Stimulated activated CD8-positive, alpha-beta memory T cell treated with anti-CD3 and anti-CD28 coated beads, Interleukin-7, amount 100 ng/mL, for 1 hour (primary cell): ENCODE measurements at places on chromosomes 4 and X.

DNA sequence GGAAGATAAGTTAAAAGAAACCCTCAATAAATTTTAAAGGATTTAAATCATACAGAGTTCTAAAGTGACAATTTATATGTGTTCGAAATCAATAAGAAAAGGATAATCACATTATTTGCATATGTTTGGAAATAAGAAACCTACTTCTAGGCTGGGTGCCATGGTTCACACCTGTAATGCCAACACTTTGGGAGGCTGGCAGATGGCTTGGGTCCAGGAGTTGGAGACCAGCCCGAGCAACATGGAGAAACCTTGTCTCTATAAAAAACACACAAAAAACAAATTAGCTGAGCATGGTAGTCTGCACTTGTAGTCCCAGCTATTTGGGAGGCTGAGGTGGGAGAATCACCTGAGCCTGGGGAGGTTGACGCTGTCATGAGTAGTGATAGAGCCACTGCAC is 8.1 kb upstream of the SAP30 start:
- DNase-seq, result no peak

DNA sequence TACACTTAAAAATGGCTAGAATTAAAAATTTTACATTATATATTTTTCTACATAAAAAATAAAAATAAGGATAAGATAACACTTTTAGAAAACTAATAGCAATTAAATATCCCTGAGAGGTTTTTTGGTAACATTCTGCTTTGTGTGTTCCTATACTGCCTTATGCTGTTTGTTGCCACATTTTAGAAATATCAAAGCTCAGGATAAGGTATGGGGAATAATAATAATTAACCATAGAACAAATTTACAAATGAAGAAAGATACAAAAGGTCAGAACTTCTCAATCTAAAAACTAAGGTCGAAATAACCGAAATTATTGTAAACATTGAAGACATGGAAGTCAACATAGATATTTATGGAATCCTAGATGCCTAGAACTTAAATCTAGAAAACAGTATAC is 71.4 kb downstream of the COX7B2 start:
- DNase-seq, result no peak

- DNase-seq, result no peak
These were observed 22.5 kb downstream of the MID1 start for GRCh38 chrX:10597871-10598270.

GRCh38 chr4:10762561-10762960 is 78.0 kb upstream of the CLNK start:
- no peak for DNase-seq

- no peak for DNase-seq
These were observed 12.4 kb upstream of the ZCCHC13 start for GRCh38 chrX:74291577-74291963.

DNA sequence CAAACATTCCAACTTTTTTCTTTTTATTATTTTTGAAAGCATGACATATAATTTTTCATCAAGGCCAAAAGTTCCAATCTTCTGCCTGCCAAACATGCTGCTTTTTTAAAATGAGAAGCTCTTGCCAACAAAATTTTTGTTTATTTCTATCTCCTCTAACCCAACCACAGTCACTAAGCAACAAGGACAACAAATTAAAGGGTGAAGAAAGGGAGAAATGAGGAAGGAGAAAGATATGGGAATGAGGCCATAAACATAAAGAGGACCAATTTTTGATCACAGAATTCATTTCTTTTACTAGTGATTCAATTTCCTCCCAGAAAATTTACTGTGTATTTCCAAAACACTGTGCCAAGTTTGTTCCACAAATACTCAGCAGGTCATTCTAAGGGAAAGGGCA is 537.0 kb upstream of the DIAPH2 start:
- no peak for DNase-seq

- no peak for DNase-seq
These were observed 58.5 kb downstream of the NCAPG start for GRCh38 chr4:17869327-17869726.

DNA sequence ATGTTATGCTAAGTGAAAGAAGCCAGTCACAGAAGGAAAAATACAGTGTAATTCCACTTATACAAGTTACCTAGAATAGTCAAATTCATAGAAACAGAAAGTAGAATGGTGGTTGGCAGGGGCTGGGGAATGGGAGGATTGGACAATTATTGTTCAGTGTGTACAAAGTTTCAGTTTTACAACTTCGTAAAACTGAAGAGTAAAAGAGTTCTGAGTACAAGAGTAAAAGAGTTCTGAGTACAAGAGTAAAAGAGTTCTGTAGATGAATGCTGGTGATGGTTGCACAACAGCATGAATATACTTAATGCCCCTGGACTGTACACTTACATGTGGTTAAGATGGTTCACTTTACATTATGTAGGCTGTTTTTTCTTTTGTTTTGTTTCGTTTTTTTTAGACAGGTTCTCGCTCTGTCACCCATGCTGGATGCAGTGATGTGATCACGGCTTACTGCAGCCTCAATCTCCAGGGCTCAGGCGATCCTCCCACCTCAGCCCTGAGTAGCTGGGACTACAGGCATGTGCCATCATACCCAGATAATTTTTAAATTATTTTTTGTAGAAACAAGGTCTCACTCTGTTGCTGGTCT is 230.9 kb downstream of the SOWAHB start:
- DNase-seq, result no peak

GRCh38 chrX:91257388-91257787 is 177.3 kb upstream of the PABPC5 start:
- no peak for DNase-seq

DNA sequence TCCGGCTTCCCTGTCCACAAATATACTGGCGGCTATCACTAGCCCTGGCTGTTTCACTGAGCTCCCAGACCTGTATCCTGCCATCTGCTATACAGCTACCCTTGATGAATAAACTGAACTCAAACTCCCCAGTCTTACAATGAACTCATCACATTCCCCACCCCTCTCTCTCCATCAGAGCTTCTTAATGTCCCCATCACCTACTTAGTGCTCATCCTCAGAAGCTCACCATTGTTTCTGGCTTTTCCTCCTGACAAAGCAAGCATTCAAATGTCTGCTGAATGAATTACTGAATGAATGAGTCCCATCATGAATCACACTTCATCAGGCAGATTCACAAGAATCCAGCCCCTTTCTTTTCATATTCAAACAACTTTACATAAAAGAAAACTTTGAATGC is 5.7 kb upstream of the DGAT2L6 start:
- no peak for DNase-seq

- no peak for DNase-seq
These were observed 26.4 kb upstream of the PNMA3 start for GRCh38 chrX:153029875-153030274.

- DNase-seq, result no peak
These were observed 130.1 kb upstream of the TECRL start for GRCh38 chr4:64539234-64539849.

GRCh38 chr4:7608046-7608445 is 173.3 kb upstream of the PSAPL1 start:
- DNase-seq, result no peak

GRCh38 chr4:67765401-67765800 is 11.2 kb upstream of the GNRHR start:
- no peak for DNase-seq

DNA sequence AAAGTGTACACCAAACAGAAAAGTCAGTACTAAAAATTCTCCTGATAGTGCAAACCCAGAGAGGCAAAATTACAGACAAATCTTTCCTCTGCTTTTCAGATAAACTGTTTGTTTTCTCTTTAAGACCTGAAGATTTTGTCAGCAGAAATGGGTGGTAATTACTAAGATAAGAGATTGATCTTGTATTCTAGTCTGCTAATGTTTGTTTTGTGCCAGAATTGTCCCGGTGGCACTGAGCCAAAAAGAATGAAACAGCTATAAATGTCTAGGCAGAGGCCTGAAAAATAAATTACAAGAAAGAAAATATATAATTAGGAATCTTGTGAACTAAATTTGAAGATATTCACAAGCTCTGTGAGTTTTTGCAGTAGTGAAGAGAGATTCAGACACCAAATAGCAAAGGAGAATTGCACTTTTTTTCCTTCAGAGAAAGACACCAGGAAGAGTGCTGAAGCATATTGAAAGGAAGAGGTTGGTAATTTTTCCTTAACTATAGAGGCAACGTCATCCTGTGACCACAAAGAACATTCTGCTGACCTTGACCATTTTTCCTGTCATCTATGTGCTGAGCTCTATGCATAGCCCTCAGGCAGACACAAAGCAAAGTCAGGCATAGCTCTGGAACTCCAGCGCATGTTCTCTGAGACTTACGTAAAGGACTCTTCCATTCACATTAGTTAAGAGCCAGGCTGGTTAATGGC is 314.5 kb upstream of the RASGEF1B start:
- DNase-seq, result no peak

GRCh38 chr4:74793757-74794381 is 454 bp downstream of the BTC start:
- no peak for DNase-seq

DNA sequence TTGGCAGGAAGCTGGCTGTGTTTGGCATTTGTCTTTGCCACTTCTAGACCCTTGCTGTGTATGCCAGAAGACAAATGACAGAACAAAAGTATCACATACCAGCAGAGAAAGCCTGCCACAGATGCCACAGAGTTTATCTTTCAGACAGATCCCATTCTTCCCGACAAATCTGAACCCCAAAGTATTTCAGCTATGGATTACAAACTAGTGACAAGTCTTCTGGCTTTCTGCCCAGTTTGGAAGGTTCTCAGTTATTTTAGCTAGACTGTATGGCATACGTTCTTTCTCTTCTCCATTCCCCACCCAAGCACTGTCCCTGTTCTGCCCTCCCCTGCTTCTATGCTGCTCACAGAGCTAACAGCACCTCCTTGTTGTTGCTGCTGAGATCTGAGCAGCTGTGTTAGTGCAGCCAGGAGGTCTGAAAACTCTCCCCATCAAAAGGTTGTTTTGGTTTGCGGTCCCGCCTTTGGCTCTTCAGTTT is 236.7 kb downstream of the FRAS1 start:
- DNase-seq, result no peak

- no peak for DNase-seq
These were observed 410 bp downstream of the GNL3L start for GRCh38 chrX:54530357-54530900.

DNA sequence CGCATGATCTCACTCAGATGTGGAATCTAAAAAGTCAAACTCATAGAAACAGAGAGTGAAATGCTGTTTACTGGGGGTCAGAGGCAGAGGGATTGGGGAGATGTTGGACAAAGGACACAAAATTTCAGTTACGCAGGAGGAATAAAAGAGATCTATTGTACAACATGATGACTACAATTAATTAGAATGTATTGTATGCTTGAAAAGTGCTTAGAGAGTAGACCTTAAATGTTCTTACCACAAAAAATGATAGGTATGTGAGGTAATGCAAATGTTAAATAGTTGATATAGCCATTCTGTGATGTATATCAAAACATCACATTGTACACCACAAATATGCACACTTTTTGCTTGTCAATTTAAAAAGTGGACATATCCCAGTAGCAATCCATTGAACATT is 36.1 kb upstream of the PHKA2 start:
- DNase-seq, result no peak

- DNase-seq, result no peak
These were observed 119.8 kb upstream of the TEX13D start for GRCh38 chrX:124212622-124213021.

- DNase-seq, result no peak
These were observed 47.0 kb downstream of the SNX25 start for GRCh38 chr4:185256446-185256845.

GRCh38 chr4:26174027-26174426 is 146.8 kb upstream of the RBPJ start:
- no peak for DNase-seq

DNA sequence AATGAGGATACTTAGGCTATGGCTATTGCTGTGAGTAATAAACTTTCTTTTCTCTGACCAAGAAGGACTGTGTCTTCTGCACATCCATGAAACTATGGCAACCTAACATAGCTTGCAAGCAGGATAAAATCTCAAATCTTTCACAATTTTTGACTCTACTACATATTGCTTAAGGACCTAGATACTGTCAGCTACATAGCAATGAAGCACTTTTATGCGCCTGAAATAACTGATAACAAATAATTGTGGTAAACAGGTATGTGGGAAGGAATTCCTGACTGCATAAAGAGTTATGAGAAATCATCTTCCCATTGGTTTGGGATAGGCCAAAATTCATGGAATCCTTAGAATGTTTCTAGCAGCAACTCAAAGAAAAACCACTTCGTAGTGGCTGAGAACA is 41.2 kb upstream of the PDGFC start:
- DNase-seq, result no peak

GRCh38 chr4:15002659-15003400 is 549 bp downstream of the CPEB2 start:
- peak; percentile 61 for DNase-seq

DNA sequence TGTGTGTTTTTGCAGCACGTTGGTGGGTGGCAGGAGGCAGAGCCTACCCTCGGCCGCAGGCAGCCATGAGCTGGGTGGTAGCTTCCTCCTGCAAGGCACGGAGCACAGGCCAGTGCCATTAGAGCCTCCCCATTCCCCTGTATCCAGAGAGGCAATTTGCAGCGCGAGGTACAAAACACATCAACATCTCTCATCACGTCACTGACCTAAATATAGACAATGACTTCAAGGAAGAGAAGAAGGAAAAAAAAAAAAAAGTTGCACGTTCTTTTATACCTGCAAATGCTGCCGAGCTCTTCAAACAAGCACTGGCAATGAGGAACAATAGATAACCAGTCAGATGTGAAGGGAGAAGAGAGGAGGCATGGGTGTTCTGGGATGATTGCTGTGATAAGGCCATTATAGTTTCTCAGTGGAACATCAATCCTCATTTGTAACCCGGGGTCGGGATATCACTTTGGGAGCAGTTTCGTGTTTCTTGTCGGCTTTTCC is 159.9 kb downstream of the MGST2 start:
- DNase-seq, result no peak

GRCh38 chr4:1776521-1777161 is 16.5 kb upstream of the FGFR3 start:
- DNase-seq, result no peak

DNA sequence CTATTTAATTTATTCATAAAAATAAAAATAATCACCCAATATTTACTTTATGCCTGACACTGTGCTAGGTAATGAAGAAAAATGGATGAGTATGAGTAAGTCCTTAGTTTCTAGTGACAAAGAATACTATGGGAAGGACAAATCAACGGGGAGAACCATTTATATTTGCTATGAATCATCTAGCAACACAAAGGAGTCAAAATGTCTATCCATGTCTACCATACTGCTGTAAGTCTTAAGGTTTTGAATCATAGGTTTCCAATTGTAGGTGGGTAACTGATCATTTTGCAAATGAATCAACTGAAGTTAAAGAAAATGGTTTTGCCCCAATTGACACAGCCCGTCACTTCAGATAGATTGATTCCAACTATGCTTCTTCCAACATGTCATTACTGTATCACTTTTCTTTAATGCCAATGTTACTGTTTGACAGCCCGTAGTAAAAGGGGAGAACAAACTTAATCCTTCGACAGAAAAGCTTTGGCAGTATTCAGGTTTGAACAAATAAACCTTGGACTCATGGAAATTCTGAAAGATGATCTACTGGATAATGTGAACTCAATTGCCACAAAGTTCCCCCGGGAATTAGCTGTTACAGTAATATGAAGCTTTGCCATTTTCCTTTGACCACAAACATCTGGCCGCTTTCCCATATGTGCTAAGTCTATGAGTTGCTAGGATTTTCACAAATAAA is 3.2 kb downstream of the TDO2 start:
- no peak for DNase-seq

- no peak for DNase-seq
These were observed 83.7 kb upstream of the ETNPPL start for GRCh38 chr4:108846568-108846967.
